Tibial nerve (tissue), 4 donors: ENCODE measurements at places on chromosomes 16 and 17. TPM values are rescaled to one million over a fixed set of nuclear protein-coding genes. Genes with fewer than 3 reads are reported as not detected.
A peak's percentile ranks its signal among the peaks of the same experiment; 100 is the strongest.

Gene SLC16A11
- 0.78 TPM for total RNA-seq

DNA sequence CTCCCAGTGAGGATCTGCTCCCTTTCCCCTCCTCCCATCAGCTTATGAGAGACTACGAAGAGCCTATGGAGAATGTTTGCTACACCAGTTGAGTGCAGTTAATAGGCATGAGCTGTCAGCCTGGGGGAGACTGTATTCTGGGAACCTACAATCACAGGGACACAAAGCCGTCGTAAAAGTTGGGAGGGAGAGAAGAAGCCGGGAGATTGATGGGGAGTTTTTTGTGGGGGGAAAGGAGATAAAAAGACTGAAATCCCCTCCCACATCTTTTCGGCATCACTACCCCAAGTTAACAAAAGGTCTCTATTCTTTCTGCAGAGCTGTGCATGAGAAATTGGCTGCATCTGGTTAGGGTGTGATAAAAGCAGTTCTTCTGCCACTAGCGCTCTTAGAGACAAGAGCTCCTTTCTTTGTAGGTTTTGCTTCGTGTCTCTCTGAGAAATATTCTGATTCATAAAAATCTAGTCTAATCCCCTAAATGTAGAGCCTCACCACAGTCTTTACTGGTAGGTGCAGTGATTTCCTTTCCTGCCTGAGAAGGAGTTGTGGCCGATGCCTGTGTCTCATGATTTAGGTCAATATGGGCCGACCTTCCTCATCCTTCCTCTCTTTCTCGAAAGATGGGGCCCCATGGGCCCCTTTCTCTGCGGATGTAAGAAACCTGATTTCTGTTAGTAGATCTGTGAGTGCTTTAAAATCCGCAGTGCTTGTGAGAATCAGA, 77.4 kb downstream of the BPTF start:
- no peak for DNase-seq

GRCh38 chr16:80231888-80232287, 308.9 kb upstream of the DYNLRB2 start:
- DNase-seq: no peak

GRCh38 chr16:1042049-1042744, 30.4 kb upstream of the SSTR5 start:
- DNase-seq: no peak

DNA sequence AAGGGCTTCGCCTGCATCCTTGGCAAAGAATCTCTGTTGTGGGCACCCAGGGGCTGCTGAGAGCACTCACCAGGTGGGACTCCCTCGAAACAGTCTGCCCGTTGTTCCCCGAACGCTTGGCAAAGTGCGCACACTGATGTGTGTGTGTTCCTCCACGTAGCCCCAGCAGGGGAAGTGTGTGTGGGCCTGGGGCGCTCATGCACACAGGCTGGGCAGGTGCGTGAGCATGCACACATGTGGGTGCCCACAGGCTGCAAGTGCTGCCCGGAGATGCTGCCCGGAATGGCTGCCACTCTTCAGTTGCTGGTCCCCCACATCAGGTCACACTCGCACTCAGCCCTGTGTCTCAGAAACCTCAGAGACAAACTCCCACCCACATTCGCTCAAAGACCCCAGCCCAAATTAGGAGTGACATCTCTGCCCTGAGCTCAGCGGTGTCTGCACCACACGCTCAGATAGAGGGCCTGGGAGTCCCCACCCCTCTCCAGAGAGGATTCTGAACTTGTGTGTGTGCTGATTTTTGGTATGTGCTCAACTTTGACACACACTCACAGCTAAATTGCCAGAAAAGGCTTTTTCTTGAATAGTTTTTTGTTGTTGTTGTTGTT, 119.4 kb downstream of the MGAT5B start:
- no peak for DNase-seq

Gene TEDC2
- total RNA-seq: not detected

DNA sequence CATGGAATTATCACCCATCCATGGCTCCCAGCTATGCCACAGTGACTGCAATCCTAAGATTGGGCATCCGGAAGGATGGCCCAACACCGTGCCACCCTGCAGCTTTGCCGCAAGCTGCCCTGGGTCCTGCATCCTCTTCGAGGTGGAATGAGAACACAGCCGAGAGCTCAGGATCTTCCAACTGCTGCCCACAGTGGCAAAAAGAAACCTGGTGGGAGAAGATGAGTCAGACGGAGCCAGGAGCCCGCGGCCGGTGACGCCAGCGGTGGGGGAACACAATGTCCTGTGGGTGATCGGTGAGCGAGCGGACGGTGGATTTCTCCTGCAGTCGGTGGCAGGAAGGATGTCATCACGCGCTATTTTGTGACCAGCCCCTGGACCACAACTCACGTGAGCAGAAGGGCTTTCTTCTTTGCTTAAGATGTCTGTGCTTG, 20.1 kb downstream of the CD7 start:
- DNase-seq: peak; percentile 64

DNA sequence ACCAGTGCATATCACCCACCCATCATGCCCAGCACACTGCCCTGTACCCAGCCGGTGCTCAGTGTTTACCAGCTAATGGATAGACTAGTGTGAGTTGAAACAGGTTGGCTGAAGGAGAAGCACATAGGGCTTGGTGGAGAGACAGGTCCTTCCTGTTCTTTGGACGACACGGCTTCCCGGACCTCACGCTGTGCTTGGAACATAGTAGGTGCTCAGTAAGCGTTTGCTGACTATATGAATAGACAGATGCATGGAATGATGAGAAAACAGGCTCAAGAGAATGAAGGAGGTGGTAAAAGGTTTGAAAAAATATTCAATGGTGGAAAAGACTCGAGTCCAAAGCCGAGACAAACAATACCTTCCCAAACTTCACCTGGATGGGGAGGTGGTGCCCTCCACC, 6.8 kb upstream of the FADS6 start:
- no peak for DNase-seq

- no peak for DNase-seq
Observed at GRCh38 chr17:8338753-8339140, 893 bp upstream of the ODF4 start.

DNA sequence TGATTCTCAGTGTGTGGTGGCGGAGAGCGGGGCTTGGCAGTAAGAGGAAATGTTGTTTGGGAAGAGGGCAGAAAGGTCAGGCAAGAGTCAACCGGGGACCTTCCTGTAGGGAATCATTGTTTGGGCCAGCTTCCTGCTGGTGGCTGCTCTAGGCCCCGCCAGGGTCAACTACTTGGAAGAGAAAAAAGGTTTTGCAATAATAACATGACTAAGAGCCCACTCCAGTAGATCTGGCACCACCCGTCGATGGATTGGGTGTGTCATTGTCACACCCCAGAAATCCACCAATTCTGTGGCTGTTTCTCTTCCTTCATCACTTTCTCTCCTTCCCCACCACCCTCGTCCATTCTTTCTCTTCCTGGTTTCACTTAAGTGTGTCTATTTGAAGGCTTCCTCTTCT, 4.2 kb upstream of the KRT24 start:
- DNase-seq: peak; percentile 39

Gene TPSG1
- not detected for total RNA-seq

GRCh38 chr16:10876799-10877341, at the start of gene CIITA:
Gene CIITA (plus strand): TSS chr16:10877202. CDS start chr16:10877331, 129 bp downstream.
- peak; percentile 83 for DNase-seq

Gene IL17C
- not detected for total RNA-seq

DNA sequence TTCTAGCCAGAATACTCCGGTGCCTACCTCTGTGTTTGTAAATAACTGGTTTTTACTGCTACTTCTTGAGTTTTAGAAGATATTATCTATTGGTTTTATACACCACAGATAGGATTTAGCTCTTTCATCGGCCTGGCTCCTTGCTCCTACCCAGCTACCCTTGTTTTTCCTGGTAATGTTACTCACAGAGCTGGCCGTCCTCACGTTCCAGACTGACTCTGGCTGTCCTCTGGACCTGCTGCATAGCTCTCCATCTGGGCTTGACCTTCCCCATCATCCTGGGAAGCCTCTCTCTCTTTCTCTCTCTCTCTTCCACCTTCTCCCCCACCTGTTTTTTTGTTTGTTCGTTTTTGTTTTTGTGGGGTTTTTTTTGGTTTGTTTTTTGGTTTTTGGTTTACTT, 51.5 kb downstream of the MPRIP start:
- DNase-seq: no peak

DNA sequence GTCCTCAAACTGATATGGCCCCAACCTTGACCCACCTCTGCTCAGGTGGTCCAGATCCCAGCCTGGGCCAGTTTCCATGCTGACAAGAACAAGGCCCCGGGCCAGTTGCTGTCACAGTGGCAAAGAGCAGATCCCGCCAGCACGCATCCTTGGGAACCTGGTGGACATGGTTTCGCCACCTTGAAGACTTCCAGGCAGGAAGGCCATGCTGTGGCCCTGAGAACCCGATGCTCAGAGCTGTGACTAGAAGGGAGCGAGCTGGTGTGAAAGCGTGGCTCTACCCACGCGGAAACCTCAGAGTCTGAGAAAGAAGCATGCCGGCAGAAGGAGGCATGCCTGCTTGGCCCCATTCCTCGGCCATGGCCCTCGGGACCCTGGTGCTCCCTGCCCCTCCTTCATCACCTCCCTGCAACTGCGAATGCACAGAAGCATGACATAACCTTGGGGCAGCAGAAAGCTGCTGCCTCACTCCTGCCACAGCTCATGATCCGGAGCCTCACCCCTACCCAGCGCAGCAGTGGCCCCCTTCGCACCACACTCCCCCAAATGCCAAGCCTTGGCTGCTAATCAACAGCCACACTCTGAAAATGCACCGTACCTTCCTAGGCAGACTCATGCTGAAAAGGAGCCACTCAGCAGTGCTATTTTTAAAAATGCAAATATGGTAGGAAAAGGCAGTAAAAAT, 33.2 kb downstream of the UBE2O start:
- no peak for DNase-seq

DNA sequence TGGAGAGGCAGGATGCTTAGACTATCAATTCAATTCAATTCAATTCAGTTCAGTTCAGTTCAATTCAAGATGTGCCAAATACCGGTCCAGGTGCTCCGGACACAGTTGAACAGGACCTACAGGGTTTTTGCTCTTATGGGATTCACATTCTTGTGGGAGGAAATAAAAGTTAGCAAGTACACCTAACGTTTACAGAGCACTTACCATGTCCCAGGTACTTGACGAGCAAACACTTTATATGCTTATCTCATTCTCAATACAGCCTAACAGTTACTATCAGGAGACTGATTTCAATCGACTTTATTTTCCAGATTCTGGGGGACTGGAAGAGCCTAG, 467 bp upstream of the GDE1 start:
- no peak for DNase-seq

Gene VPS25
- total RNA-seq: 44.7 TPM

DNA sequence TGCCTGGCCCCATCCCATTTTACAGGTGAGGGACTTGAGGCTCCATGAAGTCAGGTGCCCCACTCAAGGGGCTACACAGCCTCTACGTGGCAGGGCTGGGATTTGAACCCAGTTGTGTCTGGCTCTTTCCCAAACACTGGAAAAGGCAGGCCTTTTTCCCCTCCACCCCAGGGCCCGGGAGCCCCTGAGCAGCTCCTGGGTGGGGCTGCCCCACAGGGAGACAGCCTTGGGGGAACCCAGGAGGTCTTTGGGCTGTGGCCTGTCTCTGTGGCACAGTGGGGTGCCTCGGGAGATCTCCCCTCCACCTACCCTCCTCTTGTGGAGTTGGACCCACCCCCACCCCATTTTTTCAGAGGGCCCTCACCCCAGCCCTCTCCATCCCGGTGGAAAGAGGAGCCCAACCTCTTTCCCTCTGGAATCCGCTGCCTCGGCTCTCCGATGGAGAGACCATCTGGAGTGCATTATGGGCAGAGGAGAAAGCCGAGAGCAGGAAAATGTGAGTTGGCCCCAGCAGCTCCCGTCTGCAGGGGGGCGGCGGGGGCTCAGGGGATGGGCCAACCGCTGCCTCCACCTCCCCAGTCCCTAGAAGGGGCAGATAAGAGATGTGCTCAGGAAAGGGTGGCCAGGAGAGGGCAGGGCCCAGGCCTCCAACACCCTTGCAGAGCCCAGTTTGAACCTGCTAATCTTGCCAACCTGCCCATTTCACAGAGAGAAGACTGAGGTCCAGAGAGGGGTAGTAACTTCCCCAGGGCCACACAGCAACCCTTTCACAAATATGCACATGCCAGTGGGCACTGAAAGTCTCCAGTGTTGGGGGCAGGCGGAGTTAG, 15.4 kb upstream of the TMEM92 start:
- DNase-seq: no peak

Gene KRT31
- not detected for total RNA-seq

DNA sequence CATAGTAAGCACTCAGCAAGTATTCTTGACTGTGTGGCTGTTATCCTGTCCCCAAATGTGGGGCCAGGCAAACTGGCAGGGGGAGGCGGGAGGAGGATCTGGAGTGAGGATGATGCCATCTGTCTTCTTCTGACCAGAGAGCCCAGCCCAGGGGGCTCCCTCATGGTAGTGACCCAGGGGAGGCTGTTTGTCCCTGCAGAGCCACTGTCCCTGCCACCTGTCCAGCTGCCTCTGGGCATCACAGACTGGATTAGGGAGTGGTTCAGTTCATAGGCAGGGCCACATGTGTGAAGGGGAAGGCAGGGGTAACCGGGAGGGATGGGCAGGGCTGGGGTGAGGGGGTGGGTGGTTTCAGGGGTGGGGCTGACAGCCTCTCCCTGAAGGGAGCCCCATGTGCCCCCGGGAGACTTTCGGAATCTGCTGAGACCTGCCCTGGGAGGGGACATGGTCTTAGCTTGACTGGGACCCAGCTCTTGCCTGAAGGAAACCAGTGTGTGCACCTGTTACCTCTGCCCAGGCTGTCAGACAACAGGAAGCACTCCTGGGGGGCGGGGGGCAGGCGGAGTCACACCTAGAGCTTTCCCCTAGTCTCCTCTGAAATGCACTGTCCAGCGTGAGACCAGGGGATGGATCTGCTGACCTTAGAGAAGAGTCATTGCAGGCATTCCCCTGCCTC, 15.2 kb downstream of the ARHGAP23 start:
- DNase-seq: no peak

Gene SLC5A11
- not detected for total RNA-seq

GRCh38 chr16:14105760-14106375, 34.7 kb downstream of the MRTFB start:
- no peak for DNase-seq

Gene HCFC1R1
- total RNA-seq: 30.8 TPM

- no peak for DNase-seq
Observed at GRCh38 chr16:84985079-84986065, 26.0 kb downstream of the ZDHHC7 start.

DNA sequence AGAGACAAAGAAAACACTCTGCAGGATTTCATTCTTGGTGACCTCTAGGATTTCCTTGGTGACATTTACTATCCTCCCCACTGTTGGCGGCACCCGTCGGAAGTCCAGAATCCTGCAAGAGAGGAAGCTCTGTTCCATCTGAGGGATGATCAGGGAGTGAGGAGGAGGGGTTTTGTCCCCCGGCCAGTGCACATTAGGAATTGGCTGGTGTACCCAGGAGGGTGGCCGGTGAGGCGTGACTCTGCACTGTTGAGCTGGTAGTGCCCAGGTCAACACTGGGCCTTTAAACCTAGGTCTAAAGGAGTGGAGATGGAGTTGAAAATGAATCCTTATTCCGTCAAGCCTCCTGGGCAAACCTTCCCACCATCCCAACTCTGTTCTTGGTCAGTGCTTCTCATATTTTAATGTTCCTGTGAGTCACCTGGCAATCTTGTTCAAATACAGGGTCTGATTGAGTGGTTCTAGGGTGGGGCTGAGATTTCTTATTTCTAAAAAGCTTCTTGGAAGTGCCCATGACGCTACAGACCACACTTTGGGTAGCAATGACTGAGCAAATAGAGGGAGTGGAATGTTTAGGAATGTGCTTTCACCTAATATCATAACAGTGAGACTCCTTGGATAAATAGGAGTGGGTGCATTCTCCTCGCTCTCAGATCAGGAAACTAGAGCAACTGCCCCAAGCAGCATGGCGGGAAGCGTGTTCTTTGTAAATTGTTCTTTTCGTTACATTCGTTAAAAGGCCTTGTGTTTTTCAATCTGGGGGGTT, 30.7 kb downstream of the PRKAR1A start:
- DNase-seq: no peak

GRCh38 chr16:63774302-63774701, 1347.6 kb downstream of the CDH11 start:
- no peak for DNase-seq

Gene RFNG
- total RNA-seq: 64.0 TPM
